SK-MEL-5 (cell line): ENCODE measurements at places on chromosomes 3 and 15.

DNA sequence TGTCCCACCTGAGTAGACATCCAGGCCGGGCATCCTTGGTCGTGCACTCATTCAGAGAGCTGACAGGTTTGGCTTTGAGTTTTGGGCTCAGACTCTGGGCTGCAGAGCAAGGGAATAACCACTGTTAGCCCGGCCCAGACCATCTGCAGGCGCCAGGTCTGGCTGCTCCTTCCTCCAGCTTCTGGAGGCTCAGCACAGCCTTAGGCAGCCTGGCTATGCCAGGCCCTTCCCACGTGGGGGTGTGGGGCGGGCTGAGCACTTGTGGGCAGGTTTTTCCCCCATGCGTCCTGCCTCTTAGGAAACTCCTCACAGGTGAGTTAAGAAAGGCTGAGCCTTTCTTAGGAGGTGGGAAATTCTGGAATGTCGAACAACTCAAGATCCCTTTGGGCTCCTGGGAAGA, 11.2 kb downstream of the PLA2G4B start:
- DNase-seq = no peak

- DNase-seq = no peak
These were observed 15.3 kb downstream of the PYDC2 start for GRCh38 chr3:191476066-191476772.

- DNase-seq = no peak
These were observed 10.5 kb downstream of the BFSP2 start for GRCh38 chr3:133410191-133410892.

GRCh38 chr3:71425491-71426071, 157.9 kb downstream of the FOXP1 start:
- DNase-seq = no peak

DNA sequence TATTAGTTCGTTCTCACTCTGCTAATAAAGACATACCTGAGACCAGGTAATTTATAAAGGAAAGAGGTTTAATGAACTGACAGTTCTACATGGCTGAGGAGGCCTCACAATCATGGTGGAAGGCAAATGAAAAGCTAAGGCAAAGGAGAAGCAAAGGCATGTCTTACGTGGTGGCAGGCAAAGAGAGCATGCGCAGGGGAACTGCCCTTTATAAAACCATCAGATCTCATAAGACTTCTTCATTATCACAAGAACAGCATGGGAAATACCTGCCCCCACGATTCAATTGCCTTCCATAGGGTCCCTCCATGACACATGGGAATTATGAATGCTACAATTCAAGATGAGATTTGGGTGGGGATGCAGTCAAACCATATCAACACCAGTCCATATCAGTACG, 133.5 kb downstream of the ZNF621 start:
- DNase-seq = no peak

GRCh38 chr3:138469874-138470273, 35.5 kb downstream of the ESYT3 start:
- DNase-seq = no peak

DNA sequence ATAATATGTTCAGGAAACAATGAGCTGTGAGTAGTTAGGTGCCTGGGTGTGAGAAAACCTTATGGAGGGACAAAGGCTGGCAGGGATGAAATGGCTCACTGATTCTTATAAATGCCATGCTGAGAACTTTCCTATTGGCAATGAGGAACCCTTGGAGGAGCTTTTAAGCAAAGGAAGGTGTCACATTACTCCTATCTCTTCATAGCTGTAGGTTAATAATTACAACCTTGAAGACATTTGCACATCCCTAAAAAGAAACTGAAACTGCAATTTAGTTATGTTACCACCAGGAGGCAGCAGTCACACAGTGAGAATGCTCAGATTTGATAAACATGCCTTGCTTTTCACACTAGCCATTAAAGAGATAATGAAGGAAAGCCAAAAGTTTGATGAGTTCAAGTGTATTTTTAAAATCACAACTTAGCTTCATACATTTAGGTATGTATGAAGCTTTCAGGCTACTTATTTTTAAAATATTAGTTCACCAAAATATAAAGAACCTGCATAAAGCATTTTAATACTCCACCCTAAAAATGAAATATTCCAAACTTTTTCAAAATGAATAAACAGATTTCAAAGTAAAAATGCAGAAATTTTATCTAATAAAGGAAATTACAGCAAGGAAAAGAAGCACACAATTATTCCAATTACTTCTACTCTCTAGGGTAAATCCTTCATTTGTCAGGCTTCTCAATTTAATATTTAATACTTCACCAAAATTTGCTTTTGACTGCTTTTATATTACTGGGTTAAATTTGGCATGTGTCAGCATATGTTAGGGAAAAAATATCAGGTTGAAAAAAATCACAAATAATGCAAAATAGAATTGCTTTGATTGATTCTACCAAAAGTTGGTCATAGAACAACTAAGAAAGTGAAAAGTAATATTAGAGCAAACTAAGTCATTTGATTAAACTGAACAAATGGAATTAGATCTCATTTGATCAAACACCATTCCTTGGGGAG, 136.9 kb upstream of the SLC2A2 start:
- DNase-seq = peak; percentile 35

- no peak for DNase-seq
These were observed 34.7 kb downstream of the SCG5 start for GRCh38 chr15:32676169-32676568.

DNA sequence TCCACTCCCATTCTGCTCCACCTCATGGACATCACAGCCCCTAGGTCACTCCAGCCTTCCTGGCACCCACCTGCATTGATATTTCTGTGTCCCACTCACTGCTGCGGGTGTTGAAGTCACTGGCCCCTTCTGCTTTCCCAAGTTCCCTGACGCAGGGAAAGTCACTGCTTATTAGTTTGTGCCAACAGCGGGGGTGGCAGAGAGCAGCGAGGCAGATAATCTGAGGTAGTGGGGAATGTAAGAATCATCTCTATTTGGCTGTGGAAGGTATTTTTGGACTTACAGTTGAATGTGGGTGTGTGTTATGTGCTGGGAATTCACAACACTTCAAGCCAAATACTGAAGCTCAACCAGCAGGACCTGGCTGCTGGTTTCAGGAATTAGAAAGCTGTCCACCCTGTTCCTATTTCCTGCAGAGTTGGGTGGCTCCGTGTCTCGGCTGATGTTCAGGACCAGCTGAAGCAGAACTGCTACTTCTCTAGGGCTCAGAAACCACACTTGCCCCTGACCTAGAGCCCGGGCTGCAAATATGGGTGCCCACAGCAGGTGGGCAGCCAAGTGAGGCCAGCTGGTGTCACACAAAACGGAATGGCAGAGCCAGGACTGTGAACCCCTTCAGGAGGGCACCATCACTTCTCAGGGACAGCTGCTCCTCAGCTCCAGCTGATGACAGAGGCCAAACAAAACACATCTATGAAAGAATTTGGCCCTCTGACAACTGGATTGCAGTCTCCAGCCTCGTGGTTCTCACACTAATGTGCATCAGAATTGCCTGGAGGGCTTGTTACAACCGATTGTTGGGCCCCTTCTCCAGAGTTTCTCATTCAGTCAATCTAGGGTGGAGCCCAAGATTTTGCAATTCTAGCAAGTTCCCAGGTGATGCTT, 57.7 kb downstream of the SEMA5B start:
- peak; percentile 87 for DNase-seq

DNA sequence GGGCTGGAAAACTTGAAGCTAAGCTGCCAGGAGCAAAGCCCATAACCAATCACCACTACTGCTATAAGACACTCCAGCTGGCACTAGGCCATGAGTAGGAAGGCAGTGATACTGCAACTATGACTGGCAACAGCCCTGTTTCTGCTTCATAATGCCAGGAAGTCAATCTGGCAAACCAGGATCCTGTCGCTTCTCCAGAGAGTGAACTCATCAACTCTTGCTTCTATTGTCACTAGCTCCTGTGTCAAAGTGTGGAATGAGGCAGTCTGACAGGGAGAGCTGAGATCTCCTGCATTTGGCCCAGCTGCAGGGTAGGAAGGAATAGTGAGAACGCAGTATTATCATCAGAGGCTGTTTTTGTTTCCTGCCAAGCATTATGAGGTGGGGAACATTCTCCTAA, 105.3 kb downstream of the CTNNB1 start:
- no peak for DNase-seq

GRCh38 chr15:77036537-77037387, 34.1 kb downstream of the TSPAN3 start:
- DNase-seq = no peak

DNA sequence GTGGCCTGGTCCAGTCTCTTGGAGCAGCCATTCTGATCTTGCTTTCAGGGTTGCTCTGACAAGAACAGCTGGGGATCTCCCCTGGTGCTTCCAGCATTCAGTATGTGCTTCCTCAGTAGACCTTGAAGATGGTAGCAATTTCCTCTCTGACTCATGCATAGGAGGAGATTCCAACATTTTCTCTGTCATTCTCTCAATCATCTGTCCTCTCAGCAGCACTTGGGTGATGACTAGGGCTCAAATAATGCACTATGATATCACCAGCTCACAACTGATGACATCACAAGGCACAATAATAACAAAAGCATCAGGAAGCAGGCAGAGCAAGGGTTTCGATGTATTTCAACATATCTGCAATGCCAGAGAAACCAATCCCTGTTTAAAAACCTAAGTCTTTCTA, 52.7 kb downstream of the NFKBIZ start:
- DNase-seq = no peak

DNA sequence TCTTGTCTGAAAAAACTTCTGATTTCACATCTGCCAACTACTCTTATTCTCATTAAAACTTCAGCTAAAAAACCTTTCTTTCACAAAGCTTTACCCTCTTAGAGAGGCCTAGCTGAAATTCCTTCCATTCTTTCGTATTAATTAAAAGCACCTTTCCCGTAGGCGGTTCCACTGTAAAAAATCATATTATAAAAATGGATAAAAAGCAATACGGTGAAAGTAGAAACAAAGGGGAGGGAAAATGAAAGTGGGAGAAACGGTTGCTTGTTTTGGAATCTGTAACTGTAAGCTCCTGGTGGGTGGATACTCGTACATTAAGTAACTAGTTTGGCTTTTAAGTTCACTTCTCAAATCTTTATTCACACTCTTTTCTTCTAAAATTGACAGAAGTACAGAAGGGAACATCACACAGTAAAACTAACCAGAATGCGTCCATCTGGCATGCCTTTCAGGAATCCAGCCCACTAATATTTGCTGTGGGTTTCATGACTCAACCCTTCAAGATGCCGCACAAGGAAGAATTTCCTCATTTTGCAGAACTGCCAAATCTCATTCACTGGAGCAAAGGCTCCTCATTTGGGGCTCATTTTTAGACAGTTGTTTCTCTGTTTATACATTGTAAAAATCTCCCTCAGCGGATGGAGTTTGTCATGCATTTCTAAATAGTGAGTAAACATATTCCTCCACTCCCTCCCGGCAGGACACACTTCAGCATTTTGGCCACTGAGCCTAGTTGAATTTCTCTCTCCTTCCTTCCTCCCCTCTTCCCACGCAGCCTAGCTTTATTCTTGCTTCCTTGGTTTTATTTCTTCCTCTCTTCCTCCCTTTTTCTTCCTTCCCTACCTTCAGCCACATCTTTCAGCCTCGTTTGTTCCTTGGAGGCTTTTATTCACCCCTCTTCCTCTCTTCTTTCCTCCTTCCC, 419.5 kb upstream of the NAALADL2 start:
- peak; percentile 70 for DNase-seq

DNA sequence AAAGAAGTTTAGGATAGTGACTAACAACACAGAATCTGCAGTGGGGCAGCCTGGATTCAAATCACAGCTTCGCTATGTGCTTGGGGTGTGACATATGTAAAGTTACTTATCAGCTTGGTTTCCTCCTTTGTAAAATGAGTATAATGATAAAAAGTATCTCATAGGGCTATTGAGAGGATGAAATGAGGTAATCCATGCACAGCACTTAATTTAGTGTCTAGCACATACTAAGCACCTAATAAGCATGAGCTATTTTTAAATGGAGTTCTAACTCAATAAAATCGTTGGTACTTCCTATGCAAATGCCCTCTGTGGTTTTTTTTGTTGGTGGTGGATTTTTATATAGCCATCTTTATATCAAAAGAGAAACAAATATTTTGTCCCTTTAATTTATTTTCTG, 503.8 kb downstream of the MECOM start:
- DNase-seq = no peak

GRCh38 chr3:98786364-98787006, 23.3 kb downstream of the ST3GAL6 start:
- DNase-seq = no peak

DNA sequence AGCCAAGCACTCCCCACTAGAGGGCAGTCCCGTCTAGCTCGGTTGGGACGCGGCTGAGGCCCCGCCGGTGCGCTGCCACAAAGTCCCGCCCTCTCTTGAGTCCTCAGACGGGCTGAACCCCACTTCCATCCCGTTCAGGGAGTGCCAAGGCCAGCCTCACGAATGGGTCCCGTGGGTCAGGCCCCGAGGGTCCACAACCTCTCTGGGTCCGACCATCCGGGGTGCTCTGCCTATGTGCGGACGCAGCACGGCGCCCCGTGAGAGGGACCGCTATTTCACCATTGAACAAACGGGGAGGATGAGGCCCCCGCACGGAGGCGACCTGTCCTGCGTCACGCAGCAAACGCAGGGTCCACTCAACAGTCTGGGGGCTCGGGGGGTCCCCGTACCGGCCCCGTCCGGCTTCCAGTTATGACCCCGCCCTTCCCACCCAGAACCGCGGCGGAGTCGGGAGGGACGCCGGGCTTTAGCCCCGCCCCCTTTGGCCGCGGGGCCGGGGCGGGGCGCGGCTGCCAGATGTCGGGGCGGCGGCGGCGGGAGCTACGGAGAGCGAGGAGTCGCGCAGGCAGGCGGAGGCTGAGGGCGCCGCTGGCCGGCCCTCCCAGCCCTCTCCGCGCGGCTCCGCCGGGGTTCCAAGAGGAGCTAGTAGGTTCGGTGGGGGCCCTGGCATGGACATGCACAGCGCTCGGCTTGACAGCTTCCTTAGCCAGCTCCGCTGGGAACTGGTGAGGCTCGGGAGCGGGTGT, at the start of gene INKA1:
INKA1 (plus strand) TSS at position 543 of the 746 bp plus-strand sequence; CDS start at position 675, 132 bp downstream.
- DNase-seq = peak; percentile 83

DNA sequence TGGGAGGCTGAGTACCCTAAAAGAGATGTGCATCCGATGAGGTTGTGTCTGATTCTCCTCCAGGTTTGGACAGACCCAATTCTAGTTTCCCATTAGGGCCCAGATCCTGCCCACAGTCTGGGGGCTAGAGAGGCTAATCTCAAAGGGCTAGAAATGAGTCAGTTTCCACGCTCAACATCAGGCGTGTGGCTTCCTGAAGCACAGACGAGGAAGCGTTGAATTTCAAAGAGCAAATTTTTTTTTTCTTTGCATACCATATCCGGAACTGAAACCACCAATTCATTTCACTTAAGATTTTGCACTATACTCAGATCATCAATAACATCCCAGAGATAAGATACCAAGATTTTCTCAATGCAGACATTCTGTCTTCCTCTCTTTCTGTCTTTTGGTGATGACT, 173.8 kb upstream of the BCL6 start:
- DNase-seq = no peak
